Upper lobe of left lung (tissue), 6 donors: ENCODE measurements at places on chromosomes 11 and 22. TPM values are rescaled to one million over a fixed set of nuclear protein-coding genes. Genes with fewer than 3 reads are reported as not detected.

GRCh38 chr11:79030448-79030847, 410.4 kb downstream of the TENM4 start:
- no peak overlapping the region for H3K27ac ChIP-seq
- H3K27me3 ChIP-seq: no peaks in the 10 kb centered on the region

DNA sequence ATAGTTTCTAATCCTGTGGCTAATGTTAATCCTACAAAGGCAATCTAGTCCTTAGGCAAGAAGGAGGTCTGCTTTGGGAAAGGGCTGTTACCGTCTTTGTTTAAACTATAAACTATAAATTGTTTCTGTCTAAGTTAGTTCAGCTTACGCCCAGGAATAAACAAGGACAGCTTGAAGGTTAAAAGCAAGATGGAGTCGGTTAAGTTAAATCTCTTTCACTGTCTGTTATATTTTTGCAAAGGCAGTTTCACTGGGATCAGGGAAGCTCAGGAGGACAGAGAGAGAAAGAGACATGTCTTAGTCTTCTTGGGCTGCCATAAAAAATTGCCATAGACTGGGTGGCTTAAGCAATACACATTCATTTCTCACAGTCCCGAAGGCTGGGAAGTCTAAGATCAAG, 27.6 kb upstream of the CEP295 start:
- no peak for DNase-seq
- H3K27me3 ChIP-seq: no peaks in the 10 kb centered on the region
- no peak overlapping the region for H3K4me3 ChIP-seq
- H3K27ac ChIP-seq: no peak overlapping the region
- no peaks in the 10 kb centered on the region for H3K4me1 ChIP-seq

- H3K27ac ChIP-seq: no peak overlapping the region
- peak overlapping the region; percentile 68 for H3K4me3 ChIP-seq
- no peaks in the 10 kb centered on the region for H3K36me3 ChIP-seq
- peaks cover 13% of the 10 kb centered on the region for H3K4me1 ChIP-seq
- peak; percentile 33 for DNase-seq
Observed at GRCh38 chr11:107859459-107860239, 1.1 kb upstream of the SLC35F2 start.

GRCh38 chr22:32634421-32634981, 159.9 kb downstream of the FBXO7 start:
- H3K4me3 ChIP-seq: no peak overlapping the region
- no peaks in the 10 kb centered on the region for H3K27me3 ChIP-seq
- H3K36me3 ChIP-seq: no peaks in the 10 kb centered on the region
- DNase-seq: no peak

Gene B3GAT1
- 2.7 TPM for total RNA-seq

GRCh38 chr22:49024775-49025440, 802.8 kb downstream of the BRD1 start:
- H3K4me3 ChIP-seq: no peak overlapping the region
- no peaks in the 10 kb centered on the region for H3K27me3 ChIP-seq
- no peaks in the 10 kb centered on the region for H3K4me1 ChIP-seq
- no peak overlapping the region for H3K27ac ChIP-seq
- no peak for DNase-seq
- H3K36me3 ChIP-seq: no peaks in the 10 kb centered on the region
